ENCODE measurements at places on chromosomes 11 and 22. TPM values are rescaled to one million over a fixed set of nuclear protein-coding genes. Genes with fewer than 3 reads are reported as not detected.

ACR gene
- 0.11 TPM for polyA plus RNA-seq

OR52H1 gene
- not detected for polyA plus RNA-seq

MTMR3 gene
- polyA plus RNA-seq = 7.7 TPM

C2CD3 gene
- 18.2 TPM for polyA plus RNA-seq

P4HA3 gene
- 48.1 TPM for polyA plus RNA-seq

TMPRSS5 gene
- polyA plus RNA-seq = 0.30 TPM

CNIH2 gene
- polyA plus RNA-seq = 1.1 TPM

MRGPRX3 gene
- not detected for polyA plus RNA-seq

SERPIND1 gene
- not detected for polyA plus RNA-seq

OR51B2 gene
- polyA plus RNA-seq = not detected

HSPA8 gene
- 2,282 TPM for polyA plus RNA-seq

PAX6 gene
- polyA plus RNA-seq = 2.5 TPM

EIF3F gene
- 278 TPM for polyA plus RNA-seq

TST gene
- 49.4 TPM for polyA plus RNA-seq

LSP1 gene
- 5.5 TPM for polyA plus RNA-seq

DCPS gene
- polyA plus RNA-seq = 17.9 TPM

CENATAC gene
- 14.8 TPM for polyA plus RNA-seq

SRSF8 gene
- polyA plus RNA-seq = 15.1 TPM

CCDC73 gene
- 0.03 TPM for polyA plus RNA-seq

BDNF gene
- 16.4 TPM for polyA plus RNA-seq

BLID gene
- not detected for polyA plus RNA-seq

SNX32 gene
- 0.08 TPM for polyA plus RNA-seq

SLC22A6 gene
- polyA plus RNA-seq = not detected

TSSK2 gene
- polyA plus RNA-seq = not detected

SHANK2 gene
- 5.3 TPM for polyA plus RNA-seq

GAL3ST1 gene
- 10.4 TPM for polyA plus RNA-seq

UBQLN3 gene
- not detected for polyA plus RNA-seq

OSM gene
- not detected for polyA plus RNA-seq

ENTHD1 gene
- not detected for polyA plus RNA-seq

LIPT2 gene
- polyA plus RNA-seq = 3.8 TPM

UPB1 gene
- 0.04 TPM for polyA plus RNA-seq

RIMBP3B gene
- polyA plus RNA-seq = 0.24 TPM

All from A549 (cell line).